HCEC 1CT (cell line): ENCODE measurements at places on chromosomes 11 and 22.

DNA sequence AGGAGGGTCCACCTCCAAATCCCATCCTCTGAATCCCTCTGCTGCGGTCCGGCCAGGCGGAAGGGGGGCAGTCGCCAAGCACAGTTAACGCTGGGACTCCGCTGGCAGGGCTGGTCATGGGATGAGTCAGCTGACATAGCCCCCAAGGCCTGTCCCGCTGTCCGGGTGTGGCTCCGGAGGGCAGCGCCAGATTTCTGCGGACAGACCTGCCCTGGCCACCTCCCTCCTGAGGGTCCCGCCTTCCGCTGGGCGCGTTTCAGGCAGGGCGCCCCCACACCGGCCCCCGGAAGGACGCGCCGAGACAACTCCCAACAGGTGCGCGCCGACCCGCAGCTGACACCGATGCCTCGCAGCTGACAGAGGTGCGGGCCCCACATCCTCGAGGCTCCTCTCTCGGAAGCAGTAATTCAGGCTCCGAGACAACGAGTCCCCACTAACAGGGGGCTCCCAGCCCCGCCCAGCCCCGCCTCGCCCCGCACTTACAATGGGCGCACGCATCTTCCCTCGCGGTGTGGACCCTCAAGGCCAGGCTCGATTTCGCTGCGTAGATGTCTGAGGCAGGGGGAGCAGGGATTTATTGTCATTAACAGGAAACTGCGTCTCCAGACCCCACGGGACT, 607 bp downstream of the PLAAT3 start:
- DNase-seq, result no peak

DNA sequence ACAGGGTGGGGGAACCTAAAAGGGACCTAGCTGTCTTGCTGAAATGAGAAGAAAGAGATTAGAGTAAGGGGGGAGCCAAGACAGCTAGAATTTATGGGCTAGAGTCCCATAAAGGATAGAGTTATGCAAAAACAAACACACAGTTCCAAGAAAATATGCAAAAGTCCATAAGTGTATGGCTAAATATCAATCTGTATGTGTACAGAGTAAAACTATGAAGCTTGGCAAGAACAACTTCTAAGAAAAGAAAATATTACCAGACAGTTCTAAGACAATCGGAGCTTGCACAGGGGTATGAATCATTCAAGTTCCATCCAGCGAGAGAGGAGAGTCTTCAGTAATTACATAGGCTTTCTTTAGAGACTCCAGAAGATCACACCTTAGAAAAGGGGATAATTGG, 41.8 kb downstream of the GDPD4 start:
- DNase-seq, result no peak

- DNase-seq, result no peak
Measured at GRCh38 chr11:15236559-15236958, 121.8 kb downstream of the INSC start.

DNA sequence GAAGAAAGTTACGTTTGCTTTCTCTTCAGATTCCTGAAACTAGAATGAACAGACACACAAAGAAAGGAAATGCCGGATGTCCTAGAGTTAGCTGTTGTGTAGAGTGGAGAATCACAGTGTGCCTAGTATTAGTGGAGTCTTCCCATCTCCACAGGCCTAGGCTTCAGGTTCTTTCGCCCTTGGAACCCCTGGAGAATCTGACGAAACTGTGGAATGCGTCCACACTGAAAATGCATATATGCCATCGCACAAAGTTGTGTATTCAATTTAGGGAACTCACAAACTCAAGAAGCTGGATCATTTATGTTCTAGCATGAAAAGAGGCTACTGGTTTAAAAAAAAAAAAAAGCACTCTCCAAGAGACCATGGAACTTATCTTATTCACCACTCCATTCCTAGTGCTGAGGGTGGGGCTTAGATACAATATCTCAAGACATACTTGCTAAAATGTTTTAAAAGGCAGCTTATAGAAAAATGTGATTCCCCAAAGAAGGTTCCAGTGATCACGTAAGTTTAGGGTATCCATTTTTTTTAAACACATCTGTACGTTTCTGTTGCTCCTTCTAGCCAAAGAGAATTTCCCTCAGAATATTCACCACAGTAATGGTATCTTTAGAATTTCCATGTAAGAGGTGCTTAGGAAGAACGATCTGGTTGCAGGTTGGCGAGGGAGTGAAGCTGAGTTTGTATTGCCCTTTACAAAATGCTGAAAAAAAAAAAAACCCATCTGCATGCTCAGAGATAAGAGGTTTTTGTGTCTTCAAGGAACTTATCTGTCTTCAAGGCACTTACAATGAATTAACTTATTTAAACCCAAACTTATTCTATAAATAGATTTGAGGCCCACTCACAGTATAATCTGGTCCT, 20.0 kb downstream of the MAML2 start:
- no peak for DNase-seq

DNA sequence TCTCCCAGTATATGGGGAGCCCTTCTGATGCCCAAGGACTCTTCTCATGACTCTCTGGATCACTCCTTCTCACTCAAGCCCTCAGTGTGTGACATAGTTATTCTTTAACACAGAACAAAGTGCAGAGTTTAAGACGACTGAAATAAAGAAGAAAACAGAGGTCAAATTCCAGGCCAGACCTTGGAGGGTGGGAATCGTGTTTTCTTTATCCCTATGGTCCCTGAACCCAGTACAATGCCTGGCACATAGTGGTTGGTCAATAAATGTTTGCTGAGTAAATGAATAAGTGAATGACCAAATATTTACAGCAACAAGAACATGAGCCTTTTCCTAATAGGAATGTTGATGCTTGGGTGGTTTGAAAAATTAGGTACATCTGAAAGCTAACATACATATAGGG, 28.8 kb downstream of the VSTM5 start:
- DNase-seq, result no peak

- DNase-seq, result peak; percentile 89
Measured at GRCh38 chr11:111561791-111562325, 21.3 kb downstream of the LAYN start.

- no peak for DNase-seq
Measured at GRCh38 chr22:42022162-42022847, 23.7 kb downstream of the WBP2NL start.

- DNase-seq, result no peak
Measured at GRCh38 chr11:33847251-33847650, 44.6 kb downstream of the LMO2 start.
